ENCODE measurements at places on chromosomes 11 and 22. TPM values are rescaled to one million over a fixed set of nuclear protein-coding genes. Genes with fewer than 3 reads are reported as not detected.

Gene PRR33
- total RNA-seq = not detected

Gene GAL3ST1
- total RNA-seq = not detected

Gene OR10G4
- total RNA-seq = not detected

Gene C11orf21
- total RNA-seq = 20.4 TPM

Gene POTEH
- not detected for total RNA-seq

Gene TEX54
- not detected for total RNA-seq

Gene C11orf91
- 0.66 TPM for total RNA-seq

Gene MICAL2
- 167 TPM for total RNA-seq

Gene ALKBH3
- 33.0 TPM for total RNA-seq

Gene C22orf15
- 0.41 TPM for total RNA-seq

Gene ADM
- total RNA-seq = 0.64 TPM

Gene STX5
- 50.5 TPM for total RNA-seq

Gene CHRM1
- not detected for total RNA-seq

Gene MS4A6A
- total RNA-seq = not detected

Gene CDC42EP2
- 1.6 TPM for total RNA-seq

Gene NRXN2
- total RNA-seq = 1.3 TPM

Gene FSHB
- not detected for total RNA-seq

Gene TRPM5
- total RNA-seq = not detected

Gene LGALS1
- 792 TPM for total RNA-seq

Gene NXPE1
- not detected for total RNA-seq

Gene BIK
- 0.29 TPM for total RNA-seq

Gene MMP27
- not detected for total RNA-seq

Gene OR8G5
- not detected for total RNA-seq

Gene SERHL2
- total RNA-seq = 0.66 TPM

Gene DRD2
- total RNA-seq = not detected

Gene ZC3H7B
- 80.4 TPM for total RNA-seq

Gene OSBP2
- 4.1 TPM for total RNA-seq

Gene LIF
- total RNA-seq = 211 TPM

Gene MICALL1
- total RNA-seq = 35.1 TPM

Gene IL18
- total RNA-seq = 0.39 TPM

Gene DENND6B
- 2.8 TPM for total RNA-seq

Gene CDC42BPG
- 0.42 TPM for total RNA-seq

Gene RBX1
- 83.1 TPM for total RNA-seq

Gene PNPLA5
- total RNA-seq = not detected

Gene MPZL3
- 23.9 TPM for total RNA-seq

Gene OR8B2
- total RNA-seq = not detected

Gene LBHD1
- 18.3 TPM for total RNA-seq
